ENCODE measurements at places on chromosomes 11 and 22.

GRCh38 chr11:119000906-119001305, 3.0 kb downstream of the CENATAC start:
- no peak for DNase-seq

GRCh38 chr11:1505480-1505879, 18.9 kb upstream of the MOB2 start:
- no peak for DNase-seq

- DNase-seq: peak; percentile 98
These were observed at the start of the genes POLR2L and TSPAN4 for GRCh38 chr11:842370-843002. POLR2L (minus strand) TSS chr11:842529; CDS start chr11:842508, 21 bp downstream. TSPAN4 (plus strand) TSS chr11:842852; CDS start chr11:850305, 7,453 bp downstream.

DNA sequence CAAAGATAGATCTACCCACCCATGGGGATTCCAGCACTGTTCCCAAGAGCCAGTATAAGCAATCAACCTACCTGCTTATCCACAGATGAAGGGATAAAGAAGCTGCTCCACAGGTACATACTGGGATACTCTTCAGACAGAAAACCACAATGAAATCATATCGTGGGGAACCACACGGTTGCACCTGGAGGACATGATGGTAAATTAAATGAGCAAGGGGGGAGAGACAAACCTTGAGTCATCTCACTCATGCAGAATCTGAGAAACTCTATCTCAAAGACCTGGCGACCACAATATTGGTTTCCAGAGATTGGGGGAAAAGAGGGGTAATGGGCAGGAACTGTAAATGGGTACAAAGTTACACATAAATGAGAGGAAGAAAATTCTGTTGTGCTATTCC, 14.5 kb downstream of the RGL4 start:
- DNase-seq: no peak
